ENCODE measurements at places on chromosomes 1 and 21.
A peak's percentile ranks its signal among the peaks of the same experiment; 100 is the strongest.

GRCh38 chr21:17388226-17388625 is 124.6 kb upstream of the CXADR start:
- no peak for DNase-seq

- DNase-seq = no peak
Observed at GRCh38 chr1:201565024-201565730, 26.2 kb downstream of the NAV1 start.

DNA sequence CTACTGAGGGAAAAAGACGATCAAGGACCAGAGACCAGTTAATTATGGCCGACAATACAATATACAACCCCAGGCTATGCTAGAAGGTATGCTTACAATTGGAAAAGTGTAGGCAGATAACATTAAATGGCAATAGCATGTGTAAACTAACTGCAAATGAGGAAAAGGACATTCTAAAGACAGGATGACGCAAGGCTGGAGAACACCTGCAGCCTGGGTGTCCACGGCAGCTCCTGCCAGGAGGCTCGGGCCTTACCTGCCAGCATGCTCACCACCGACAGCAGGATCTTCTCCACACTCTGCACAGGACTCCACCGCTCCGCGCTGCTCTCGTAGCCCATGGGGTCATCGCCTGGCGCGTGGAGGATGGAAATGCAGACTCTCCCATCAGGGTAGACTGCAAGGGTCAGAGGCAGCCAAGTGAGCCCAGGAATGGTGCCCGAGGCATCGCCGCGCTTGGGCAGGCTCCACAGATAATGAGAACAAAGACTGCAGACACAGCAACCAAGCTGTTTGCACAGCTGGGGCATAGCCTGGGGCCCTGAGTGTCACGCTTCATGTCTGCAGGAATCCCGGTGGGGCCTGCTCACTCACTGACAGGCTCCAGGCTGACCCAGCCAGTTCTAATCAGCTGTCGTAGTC is 28.2 kb downstream of the UBE2G2 start:
- no peak for DNase-seq

DNA sequence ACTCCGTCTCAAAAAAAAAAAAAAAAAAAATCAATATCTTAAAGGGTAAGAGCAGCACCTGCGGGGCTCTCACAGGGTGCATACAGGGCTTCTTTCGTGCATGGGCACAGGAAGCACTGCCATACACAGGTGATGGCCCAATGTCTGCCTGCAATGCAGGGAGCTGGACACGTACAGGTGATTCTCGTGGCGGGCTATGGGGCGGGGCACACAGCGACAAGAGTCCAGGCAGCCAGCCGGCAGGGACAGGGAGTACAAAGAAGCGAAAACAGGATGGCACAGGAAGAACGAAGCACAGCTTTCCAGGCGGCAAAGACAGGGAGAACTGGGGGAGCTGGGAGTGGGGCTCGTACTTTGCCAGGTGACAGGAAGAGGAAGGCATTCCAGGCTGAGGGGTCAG is 1.6 kb downstream of the KIF17 start:
- DNase-seq = no peak

- peak; percentile 9 for DNase-seq
Observed at GRCh38 chr1:31843506-31843905, 27.7 kb upstream of the SPOCD1 start.

GRCh38 chr1:25996966-25997827 is 666 bp downstream of the PAFAH2 start:
- DNase-seq = peak; percentile 64

DNA sequence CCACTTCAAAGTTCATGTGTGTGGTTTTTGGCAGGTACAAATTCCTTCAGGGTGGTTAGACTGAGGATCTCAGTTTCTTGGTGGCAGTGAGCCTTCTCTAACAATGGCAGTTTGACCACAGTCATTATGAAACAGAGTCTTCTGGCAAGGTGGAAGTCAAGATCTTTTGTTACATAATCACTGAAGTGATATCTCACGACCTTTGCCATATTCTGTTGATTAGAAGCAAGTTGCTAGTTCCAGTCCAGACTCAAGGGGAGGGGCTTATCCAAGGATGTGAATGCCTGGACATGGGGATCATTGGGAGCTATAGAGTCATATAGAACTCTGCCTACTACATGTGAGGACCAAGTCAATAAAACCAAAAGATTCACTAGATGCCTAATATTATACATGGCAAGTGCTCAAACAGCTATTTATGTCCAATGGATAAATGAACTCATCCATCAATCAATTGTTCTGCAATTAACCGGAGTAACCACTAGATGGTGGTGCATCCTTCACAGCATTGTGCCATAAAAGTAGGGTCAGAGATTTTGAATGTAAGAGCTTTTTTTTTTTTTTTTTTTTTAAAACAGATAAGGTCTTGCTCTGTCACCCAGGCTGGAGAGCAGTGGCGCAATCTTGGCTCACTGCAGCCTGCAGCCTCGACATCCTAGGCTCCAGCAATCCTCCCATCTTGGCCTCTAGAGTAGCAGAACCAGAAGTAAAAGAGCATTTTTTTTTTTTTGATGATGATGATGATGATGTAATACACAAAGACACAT is 131.9 kb downstream of the CRB1 start:
- DNase-seq = peak; percentile 59

DNA sequence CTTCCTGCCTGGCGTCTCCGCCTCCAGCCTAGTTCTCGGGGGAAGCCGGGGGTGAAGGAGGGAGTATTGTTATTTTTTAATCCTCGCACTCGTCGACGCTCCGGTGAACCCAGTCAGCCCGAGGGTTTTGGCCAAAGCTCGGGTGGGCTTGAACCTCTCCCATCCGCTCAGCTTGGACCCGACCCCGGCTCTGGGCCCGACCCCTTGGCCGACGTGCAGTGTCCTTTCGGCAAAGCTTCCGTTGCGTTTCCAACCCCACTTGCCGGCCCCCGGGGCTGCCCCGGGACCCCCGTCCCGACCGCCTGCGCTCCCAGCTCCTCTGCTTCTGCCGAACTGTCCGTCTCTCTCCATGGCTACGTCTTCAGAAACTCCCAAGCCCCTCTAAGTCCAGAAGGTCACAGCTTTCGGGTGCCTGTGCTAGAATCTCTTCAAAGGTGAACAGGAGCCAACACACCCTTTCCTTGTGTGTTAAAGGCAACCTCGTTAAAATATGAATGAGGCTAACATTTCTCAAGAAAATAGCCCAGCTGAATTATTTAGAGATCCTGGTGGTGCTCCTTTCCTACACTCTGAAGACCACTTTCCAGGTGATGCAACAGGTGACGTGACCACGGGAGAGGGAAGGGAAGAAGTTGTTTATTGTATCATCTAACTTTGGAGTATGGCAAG is 647 bp downstream of the DESI2 start:
- DNase-seq = peak; percentile 29

DNA sequence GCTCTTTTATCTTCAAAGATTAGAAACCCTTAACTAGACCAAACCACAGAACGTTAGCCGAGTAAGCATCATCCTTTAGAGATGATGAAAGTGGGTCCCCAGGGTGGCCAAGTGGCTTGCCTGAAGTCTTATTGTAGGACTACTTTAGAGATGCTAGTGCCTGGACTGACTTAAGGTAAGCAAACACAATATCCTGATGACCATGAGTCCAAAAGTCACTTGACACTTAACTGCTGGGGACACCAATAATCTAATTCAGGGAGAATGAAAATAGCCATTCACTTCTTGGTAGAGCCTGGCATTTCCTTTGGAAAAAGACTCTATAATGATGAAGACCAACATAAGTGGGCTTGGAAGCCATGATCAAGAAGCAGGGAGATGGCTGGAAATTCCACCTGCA is 225.3 kb upstream of the IRF2BP2 start:
- no peak for DNase-seq

GRCh38 chr1:43305926-43306687 is 5.3 kb downstream of the TIE1 start:
- no peak for DNase-seq

- DNase-seq = peak; percentile 69
Observed at GRCh38 chr1:206890125-206891060, 6.8 kb upstream of the IL24 start.

DNA sequence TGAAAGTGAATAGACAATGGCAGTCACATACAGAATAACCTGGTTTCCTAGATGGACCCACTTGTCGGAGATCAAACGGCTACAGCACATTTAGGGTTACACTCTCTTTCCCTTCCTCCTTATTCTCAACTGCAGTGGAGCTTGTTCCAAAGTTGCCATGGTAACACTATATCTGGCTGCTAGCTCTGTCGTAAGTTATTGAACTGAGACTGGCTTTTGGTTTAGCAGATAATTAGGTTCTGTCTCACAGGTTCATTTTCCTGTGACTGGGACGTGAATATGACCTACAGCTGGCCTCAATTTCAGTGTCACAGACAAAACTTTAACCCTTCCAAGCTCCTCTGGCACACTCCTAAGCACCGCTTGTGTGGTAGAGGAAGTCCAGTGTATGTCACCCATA is 875.8 kb downstream of the USP25 start:
- no peak for DNase-seq

- no peak for DNase-seq
Observed at GRCh38 chr1:62250126-62250726, 55.6 kb downstream of the L1TD1 start.

DNA sequence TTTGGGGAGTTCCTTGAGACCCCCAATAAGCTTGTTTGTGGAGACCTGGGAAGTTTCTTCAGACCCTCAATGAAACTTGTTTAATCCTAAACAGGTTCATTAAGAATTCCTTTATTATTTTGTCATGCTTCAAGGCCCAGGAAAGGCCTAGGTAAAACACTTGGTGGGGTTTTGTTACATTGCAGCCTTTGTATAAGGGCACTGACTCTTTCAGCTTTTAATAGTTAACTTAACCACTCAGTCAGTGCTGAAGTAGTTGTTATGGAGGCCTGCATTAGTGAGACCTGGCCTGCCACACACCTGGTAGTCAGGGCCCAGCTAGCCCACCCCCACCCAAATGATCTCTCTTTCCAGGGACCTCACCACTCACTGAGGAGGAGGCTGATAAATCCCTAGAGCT is 103.7 kb downstream of the FCRL5 start:
- DNase-seq = no peak

DNA sequence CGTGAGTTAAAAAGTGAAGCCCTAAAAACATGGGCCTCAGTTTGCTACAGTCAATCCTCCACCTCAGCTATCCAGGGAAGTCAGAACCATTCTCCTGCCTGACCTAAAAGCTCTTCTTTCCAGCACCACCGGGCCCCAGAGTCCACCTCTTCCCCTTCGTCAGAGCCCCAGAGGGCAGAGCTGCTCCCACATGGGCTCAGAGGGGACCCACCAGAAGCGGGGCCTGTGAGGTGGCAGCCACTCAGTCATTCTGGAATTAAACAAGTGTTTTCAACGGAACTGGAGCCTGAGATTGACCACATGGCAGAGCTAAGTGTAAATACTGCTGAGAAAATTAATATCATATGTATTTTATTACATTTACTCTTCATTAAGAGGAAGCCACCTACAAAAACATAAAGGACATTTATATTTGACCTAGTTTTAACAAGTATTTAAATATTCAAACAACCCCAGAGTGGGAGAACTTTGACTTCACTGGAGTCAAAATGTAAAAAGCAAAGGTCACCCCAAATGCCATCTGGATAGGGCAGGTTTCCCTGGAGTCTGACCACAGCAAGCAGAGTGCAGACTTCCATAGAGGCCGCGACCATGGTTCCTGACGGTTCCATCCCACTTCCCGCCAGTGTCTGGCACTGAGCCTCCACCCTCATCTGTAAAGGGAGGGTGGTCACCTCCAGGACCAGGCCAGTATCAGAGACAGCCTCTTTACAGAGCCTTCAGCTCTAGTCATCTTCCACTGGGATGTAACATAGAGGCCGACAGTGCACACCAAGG is 1.8 kb downstream of the SUMO3 start:
- DNase-seq = no peak

DNA sequence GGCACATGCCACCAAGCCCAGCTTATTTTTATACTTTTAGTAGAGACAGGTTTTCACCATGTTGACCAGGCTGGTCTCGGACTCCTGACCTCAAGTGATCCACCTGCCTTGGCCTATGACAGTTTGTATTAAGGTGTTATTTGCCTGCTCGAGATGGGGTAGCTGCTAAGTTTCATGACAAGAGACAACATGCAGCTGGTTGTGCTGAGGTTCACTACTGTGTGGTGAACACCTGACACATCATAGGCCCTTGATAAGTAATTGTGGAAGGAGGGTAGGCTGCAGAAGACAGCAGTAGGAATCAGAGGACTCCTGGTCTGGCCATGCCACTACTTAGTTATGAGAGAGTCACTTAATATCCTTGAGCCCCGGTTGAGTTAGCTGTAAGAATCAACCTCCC is 46.2 kb downstream of the PLPP3 start:
- no peak for DNase-seq

DNA sequence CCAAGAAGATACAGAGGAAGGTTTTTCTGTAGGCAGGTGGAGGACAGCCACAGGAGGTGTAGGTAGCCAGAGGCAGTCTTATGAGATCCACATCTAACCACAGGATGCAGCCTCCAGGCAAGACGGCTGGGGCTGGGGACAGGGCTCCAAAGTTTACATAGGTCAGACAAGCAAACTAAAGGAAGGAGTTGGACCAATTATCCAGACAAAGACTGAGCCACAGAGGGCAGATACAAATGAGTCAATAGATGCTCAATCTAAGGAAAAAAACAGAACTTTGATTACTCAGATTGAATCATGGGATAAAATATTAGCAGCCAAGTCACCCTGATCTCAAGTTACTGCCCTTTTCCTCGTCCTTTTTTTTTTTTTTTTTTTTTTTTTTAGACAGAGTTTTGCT is 91.6 kb downstream of the RGS7 start:
- no peak for DNase-seq

DNA sequence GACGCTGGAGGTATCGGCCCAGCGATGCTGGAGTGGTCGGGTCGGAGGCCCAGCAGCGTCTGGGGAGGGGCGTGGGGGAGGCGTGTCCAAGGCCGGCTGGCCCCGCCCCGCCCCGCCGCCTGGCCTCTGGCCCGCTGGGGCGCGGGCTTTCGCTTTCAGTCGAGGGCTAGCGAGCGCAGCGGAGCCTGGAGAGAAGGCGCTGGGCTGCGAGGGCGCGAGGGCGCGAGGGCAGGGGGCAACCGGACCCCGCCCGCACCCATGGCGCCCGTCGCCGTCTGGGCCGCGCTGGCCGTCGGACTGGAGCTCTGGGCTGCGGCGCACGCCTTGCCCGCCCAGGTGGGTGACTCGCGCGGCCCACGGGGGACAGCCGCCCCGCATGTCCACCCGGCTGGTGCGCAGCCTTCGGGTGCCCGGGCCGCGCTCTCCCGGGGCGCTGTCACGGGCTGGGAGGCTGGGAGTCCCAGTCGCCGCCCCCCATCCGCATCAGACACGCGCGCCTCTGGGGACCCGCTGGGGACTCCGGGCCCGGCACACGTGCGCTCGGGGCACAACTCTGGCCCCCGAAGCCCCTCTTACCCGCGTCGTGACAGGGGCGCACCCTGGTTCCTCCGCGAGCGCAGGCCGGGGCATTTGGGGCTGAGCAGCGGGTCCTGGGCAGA is at the start of gene TNFRSF1B:
Gene TNFRSF1B, plus strand, starts transcription at position 158 of the 659 bp plus-strand sequence. Its CDS starts 101 bp downstream, at position 259.
- DNase-seq = peak; percentile 64

GRCh38 chr1:16183179-16183578 is 27.3 kb upstream of the EPHA2 start:
- DNase-seq = no peak

DNA sequence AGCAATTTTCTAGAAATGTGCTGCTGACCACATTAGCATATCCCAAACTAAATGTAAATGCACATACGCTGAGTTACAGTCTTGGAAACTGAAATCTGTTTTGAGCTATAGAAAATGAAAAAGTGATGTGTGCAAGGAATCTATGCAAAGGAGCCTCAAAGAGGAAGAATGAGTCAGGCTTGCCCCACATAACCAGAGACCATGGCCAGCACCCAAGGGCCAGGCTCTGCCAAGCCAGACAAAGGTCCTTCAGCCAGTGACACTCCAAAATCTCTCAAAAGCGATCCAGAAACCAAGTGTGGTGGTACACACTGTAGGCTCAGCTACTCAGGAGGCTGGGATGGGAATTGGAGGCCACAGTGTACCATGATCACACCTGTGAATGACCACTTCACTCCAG is 195.2 kb downstream of the TOMM20 start:
- peak; percentile 14 for DNase-seq
